ENCODE measurements at places on chromosomes 16 and 17.

DNA sequence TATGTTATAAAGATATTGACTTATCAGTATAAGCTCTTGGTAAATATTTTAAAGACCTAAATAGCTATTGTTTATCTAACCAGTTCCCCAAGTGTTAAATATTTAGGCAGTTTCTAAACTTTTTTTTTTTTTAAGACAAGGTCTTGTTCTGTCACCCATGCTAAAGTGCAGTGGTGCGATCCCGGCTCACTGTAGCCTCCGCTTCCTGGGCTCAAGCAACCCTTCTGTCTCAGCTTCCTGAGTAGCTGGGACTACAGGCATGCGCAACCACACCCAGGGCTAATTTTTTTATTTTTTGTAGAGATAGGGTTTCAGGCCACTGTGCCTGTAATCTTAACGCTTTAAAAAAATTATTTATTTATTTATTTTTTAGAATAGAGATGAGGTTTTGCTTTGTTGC lies 43.5 kb downstream of the SNX29 start:
- DNase-seq = no peak

DNA sequence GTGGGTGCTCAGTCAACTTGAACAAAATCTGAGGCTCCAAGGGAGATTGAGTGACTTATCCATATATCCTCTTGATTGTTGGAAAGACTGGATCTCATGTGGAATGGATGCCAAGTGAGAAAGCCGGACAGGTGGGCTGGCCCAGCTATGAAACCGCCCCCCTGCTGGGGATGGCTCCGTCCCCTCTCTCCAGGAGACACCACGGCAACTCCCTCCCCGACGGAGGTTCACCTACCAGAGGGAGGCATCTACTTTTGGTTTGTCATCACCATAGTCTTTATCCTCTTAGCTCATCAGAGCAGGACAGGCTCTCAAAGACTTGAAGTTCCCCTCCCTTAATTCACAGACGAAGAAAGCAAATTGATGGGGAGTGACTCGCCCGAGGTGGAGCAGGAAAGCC lies 1.8 kb upstream of the ALG1 start:
- DNase-seq = no peak

DNA sequence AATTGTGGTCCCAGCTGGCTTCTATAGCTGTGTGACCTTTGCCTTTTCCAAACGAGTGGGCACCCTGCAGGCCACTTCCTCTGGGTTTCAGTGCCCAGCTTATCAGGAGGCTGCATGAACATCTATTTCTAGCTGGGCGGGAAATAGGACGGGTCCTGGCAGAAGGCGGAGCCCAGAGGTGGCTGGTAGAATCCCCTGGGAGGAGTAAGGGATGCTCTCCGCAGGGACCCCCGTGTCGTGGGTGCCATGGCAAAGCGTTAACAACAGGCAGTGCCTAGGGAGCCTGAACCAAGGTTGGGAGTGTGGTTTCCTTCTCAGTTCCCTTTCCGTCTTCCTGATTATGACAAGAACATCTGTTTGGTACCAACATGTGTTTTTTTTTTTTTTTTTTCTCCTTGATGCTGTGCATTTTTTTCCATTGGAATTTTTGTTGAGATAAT lies 58.2 kb downstream of the PLCG2 start:
- DNase-seq = no peak

- no peak for DNase-seq
These were observed 502.9 kb downstream of the NPIPA7 start for GRCh38 chr16:16881814-16882213.

DNA sequence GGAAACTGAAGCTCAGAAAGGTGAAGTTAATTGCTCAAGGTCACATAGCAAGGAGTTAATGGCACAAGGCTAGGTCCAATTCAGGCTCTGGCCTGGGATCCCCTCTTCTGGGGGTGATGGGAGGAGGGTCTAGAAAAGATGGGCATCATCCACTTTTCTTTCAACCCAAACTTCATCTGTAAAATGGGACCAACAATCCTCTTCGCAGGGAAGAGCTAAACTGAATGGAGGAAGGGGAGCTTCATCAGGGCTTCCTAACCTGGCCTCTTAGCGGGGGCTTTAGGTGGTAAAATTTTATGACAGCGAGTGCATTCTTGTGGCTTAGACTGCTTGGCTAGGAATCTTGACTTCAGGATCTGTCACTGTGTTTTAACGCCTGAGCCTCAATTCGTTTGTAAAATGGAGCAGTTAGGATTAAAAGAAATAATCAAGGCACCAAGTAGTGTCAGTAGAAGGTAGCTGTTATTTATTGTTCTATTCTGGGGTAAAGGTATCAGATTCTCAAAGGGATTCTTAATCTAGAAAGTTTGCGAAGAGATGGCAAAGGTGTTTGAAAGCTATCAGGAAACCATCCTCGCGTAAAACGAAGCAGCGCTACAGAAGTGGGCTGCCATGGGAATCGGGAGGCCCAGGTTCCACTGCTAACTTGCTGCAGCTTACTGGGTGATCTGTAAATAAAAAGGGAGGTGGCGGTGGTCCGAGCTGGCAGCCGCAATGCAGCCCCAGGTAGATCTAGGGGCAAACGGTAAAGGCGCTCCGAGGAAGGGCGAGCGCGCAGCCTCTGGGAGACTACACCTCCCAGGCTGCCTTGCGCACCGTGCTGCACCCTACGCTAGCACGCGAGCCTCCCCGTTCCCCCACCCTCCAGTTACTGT lies 1.5 kb upstream of the SRCAP start:
- no peak for DNase-seq

DNA sequence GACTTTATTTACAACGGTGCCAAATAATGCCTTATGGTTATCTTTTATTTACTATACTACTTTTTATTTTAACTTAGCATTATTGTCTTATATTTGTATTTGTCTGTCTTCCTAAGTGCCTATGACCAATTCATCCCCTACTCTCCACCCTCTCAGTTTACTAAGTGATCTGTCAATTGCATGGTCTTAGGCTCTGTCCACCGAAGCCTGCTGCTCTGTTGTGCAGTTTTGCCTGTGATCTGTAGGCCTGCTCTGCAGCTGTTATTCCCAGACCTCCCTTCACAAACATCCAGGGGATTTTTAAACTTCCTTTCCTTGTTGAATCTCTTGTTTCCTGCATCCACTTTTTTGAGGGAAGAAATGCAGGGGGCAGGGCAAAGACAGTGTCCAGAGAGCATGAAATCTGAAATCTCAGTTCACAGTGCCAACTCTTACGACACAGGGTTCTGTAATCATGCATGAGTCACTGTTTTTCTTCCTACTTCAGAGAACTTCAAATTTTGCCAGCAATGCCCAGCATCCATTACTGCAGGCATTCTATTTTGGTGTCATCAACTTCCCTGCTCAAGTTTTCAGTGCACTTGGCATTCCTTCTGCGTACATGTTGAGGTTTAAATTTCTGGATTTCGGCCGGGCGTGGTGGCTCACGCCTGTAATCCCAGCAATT lies 11.4 kb downstream of the SLFN5 start:
- no peak for DNase-seq

DNA sequence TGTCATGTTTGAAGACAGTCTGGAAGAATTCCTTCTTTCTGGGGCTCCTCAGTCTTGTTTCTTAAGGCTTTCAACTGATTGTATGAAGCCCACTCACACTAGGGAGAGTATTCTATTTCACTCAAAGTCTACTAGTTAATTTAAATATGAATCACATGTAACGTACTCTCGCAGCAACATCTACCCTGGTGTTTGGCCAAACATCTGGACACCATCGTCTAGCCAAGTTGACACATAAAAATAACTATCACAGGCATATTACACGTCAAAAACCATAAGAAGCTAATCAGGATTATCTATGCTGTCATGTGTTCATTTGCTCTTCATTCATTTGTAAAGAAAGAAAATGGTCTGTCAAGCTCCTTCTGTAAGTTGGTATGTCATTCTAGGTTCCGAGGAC lies 787.4 kb downstream of the KCNJ2 start:
- DNase-seq = no peak

All from naive thymus-derived CD4-positive, alpha-beta T cell (primary cell).